ENCODE measurements at places on chromosomes 3 and 15.

DNA sequence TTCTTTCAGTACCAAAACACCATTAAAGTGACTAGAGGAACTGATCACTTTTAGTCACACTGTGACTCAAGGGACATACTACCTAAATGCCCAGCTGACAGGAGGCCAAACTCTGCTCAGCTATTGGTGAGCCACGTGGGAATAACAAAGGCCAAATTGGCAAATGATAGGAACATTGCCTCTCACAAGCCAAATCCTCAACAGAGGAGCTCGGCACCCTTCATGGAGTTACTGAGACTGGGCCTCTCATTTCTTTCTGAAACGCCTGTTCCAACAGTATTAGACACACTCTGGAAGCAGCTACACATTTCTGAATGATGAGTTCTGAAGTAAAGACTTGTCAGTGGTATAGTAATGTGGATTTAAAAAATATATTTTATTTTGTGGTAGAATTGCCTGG, 166.0 kb upstream of the COL8A1 start:
- DNase-seq, result no peak

GRCh38 chr3:151552589-151552988, 91.7 kb upstream of the IGSF10 start:
- no peak for DNase-seq

DNA sequence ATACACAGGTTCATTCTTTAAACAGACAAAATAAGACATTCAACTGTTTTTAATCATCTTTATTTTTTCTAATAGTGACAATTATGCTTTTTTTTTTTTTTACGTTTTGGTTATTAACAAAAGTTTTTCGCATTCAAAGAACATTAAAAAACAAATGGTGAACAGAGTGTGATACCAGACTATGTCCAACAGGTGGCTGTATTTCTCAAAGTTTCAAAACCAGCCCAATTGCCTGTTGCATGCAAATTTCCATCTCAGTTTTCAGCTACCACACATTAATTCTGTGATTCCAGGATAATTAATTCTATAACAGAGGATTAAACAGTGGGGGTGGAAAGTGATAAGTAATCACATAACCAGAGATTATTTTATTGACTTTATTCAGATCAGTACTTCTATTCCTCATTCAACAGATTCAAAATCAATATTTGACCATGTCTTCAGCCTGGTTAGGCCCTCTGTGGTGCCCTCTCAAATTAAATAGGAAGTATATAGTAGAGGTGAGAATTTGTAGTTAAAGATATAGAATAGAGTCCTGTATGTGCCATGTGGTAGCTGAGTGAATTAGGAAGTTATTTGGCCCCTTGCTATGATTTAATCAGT, 122.2 kb upstream of the DCBLD2 start:
- no peak for DNase-seq

GRCh38 chr3:116051040-116051439, 394.2 kb downstream of the LSAMP start:
- DNase-seq, result no peak

- no peak for DNase-seq
These were observed 7.7 kb downstream of the CHAC1 start for GRCh38 chr15:40960925-40961324.

DNA sequence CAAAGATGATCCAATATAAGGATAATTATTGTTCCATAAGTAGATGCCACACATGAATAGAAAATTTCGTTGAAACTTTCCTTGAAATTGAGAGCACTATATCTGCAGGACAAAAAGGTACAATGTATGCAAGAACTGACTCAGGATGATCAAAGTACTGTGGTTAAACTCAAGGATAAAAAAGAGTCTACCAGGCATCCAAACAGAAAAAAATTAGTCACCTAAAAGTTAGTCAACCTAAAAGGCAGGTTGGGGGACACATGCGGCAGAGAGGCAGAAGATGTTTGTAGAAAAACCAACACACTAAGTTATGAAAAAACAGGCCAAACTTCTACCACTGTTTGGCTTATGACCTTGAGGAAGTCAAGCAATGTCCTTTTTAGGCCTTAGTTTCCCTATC, 68.7 kb downstream of the GSK3B start:
- no peak for DNase-seq

DNA sequence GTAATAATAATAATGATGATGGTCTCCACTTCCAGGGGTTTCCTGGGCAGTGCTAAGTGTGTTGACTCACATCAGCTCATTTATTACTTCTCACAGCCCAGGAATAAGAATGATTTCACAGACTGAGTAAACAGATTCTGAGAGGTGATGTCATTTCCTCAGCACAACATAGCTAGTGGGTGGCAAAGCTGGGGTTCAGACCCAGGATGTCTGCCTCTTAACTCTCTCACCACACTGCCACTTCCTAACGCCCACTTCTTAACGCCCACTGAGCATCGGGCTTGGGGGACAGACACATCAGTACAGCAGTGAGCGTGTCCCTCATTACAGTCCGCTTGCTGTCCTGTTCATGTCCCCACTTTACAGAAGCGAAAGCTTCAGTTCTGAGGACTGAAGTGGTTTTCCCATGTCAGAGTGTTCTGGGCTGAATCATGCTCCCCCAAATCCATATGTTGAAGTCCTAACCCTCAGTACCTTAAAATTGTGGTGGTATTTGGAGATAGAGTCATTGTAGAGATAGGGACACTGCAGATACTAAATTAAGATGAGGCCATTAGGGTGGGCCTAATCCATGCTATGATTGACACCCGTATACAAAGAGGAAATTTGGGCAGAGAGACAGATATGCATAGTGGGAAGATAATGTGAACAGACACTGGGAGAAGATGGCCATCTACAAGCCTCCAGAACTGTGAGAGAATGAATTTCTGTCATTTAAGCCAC, 68.0 kb downstream of the ATP2B2 start:
- peak; percentile 80 for DNase-seq

DNA sequence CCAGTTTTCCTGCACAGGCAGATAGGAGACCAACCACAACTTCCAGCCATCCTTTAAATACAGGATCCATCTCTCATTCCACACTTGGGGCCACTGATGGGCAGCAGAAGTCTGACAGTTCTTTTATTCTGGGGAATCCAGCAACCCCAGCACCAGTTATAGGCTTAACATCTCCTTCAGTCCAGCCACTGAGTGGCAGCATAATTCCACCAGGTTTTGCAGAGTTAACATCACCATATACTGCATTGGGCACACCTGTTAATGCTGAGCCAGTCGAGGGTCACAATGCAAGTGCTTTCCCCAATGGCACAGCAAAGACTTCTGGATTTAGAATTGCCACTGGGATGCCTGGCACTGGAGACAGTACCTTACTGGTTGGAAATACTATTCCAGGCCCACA, 2.9 kb downstream of the NPAP1 start:
- no peak for DNase-seq

GRCh38 chr15:67559158-67559557, 16.7 kb downstream of the MAP2K5 start:
- no peak for DNase-seq

- DNase-seq, result no peak
These were observed 5.0 kb downstream of the PIGZ start for GRCh38 chr3:196963631-196963953.

DNA sequence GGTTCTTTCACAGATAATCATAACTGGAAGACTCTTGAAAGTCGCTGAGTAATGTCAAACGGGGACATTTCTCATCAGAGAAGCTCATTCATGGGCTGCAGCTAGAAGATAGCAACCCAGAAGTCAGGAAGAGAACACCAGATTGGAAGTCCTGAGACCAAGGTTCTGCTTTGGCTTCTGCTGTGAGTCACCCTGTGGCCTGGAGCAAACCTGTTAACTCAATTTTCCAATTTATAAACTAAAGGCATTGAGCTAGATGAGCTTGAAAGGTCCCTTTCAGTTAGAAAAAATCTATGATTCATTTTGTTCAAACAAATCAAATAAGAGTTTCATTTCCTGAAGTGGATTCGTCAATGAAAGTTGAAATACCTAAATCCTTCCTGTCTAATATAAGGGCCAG, 402.2 kb downstream of the EPHB1 start:
- DNase-seq, result no peak

DNA sequence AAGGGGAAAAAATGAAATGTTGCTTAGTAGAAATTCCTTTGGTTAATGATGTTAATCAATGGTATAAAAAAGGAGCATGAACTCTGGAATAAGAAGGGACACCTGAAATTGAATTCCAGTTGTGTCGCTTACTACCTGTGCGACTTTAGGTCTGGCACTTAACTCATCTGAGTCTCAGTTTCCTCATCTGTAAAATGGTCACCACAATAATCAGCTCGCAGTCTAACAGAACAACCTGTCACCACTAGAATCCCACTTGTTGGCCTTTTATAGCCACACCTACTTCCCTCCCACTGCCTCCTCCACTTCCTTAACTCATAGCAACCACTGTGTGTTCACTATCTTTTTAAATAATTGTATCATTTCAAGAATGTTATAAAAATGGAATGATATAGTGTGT, 2.5 kb downstream of the PLAAT1 start:
- DNase-seq, result no peak

- no peak for DNase-seq
These were observed 21.4 kb upstream of the MCF2L2 start for GRCh38 chr3:183449791-183450190.

DNA sequence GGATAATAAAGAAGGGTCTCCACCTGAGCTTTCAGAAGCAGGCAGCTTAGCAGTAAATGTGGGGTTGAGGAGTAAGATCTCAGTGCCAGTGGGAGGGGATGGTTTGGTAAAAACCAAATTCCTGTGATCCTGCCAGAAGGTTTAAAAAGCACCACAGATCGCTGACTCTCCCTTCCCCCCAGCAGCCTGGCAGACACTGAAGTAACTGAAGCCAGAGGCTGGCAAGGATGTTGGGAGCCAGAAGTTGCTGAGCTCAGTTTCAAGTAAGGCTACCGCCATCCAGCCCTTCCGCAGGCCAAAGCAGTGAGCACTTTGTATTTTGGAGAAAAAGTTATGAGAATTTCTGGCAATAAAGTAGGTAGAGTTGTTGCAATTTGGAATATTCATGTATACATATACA, 246.4 kb downstream of the ZNF621 start:
- no peak for DNase-seq

- DNase-seq, result no peak
These were observed 22.3 kb upstream of the GNB4 start for GRCh38 chr3:179473565-179473964.

DNA sequence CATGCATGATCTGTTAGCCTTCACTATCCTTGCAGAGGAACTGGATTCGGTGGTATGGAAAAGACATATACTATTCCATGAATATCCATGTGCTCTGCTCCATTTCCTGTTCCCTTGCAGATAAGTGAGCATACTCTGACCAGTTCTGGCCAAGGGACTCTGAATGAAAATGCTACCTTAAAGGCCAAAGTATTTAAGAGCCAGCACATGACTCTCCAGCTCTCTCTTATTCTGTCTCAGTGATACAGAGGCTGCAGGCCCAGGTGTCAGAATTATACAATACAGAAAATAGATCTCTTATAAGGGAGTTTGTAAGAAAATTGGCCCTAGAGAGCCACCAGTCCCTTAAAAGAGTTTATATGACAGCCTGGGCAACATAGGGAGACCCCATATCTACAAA, 779.7 kb upstream of the CFAP20DC start:
- no peak for DNase-seq

- DNase-seq, result no peak
These were observed 346.9 kb downstream of the WDR72 start for GRCh38 chr15:53412542-53412941.

- no peak for DNase-seq
These were observed 85.8 kb upstream of the RBMS3 start for GRCh38 chr3:29195056-29195455.

DNA sequence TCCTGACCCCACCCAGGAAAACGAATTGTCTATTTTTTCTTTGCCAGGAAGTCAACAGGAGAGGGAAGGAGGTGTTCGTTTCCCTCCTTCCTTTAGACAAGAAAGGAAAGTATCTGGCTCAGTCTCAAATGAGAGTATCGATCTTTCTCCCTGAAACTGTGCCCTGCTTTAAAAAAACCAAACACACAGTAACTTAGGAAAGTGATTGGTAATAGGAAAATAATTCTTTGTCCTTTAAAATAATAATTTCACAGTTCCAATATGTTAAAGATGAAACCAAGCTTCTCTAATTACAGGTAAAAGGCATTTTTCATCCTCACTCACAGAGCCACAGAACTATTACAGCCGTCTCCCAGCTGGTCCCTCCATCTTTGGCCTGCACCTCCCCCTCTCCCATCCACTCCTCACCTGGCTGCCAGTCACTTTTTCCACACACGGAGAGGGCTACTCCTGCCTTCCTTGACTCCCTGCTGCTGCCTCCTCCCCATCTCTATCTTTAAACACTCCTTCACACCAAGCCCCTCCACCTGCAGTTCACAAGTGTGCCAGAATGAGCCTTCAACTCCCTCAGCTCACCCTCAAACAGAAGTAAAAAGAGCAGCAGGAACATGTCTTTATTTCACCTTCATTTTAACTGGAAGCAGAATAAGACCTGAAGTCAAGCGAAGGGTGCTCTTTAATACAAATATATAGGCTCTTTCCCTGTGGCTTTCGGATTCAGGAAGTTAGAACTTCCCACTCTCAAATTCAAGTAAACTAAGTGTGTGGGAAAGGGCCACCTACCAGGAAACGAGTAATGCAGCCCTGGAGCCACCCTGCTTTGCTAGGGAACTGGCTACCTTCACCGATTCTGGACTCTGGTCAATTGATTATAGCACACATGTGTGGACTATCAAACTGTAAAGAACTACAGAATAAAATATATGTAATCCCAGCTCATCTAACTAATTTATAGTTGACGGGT, 116.4 kb downstream of the SENP2 start:
- DNase-seq, result no peak

- no peak for DNase-seq
These were observed 88.9 kb downstream of the AAGAB start for GRCh38 chr15:67165254-67166253.

DNA sequence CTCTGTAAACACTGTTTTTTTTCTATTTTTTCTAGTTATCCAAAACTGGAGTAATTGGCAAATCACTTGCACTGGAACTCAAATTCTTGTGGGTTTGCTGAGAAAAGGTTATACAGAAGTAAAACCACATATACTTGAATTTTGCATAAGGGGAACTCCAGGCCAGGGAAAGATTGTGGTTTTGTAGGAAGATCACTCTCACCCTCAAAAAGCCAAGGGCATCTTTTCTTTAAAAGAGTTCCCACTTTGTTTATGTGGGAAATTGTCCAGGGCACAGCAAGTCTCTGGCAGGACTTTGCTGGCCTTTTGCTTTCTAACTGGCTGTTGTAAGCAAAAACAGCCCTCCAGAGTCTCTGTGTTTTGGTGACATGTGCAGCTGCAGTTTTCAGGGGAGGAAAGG, 340.3 kb upstream of the RBMS3 start:
- no peak for DNase-seq

- no peak for DNase-seq
These were observed 78.5 kb downstream of the POLR2M start for GRCh38 chr15:57785039-57785438.

DNA sequence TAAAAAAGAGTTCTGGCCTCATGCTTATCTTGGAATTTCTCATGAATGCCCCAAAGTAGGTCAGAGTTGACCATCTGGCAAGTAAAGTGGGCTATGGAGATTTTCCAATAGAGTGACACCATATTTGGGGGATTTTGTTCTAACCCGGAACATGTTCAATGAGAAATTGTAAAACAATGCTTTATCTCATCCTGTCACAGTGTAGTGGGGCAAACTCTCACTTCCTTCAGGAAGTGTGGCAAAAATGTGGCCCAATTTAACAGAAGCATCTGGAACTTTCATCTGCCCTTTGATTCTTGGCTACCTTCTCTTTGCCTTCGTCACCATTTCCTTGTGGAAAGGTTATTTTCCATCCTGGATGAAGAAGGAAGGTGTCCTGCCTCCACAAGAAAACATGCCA, 70.8 kb downstream of the ADAMTS9 start:
- no peak for DNase-seq

GRCh38 chr3:40895109-40895508, 304.2 kb upstream of the CTNNB1 start:
- no peak for DNase-seq
